Panc1 (cell line): ENCODE measurements at places on chromosomes 7 and 10. TPM values are rescaled to one million over a fixed set of nuclear protein-coding genes. Genes with fewer than 3 reads are reported as not detected.

GRCh38 chr7:156764016-156764669 lies 123.6 kb downstream of the RNF32 start:
- H3K36me3 ChIP-seq: no peaks in the 10 kb centered on the region
- no peak overlapping the region for H3K4me3 ChIP-seq
- DNase-seq: no peak
- H3K27me3 ChIP-seq: no peaks in the 10 kb centered on the region

DNA sequence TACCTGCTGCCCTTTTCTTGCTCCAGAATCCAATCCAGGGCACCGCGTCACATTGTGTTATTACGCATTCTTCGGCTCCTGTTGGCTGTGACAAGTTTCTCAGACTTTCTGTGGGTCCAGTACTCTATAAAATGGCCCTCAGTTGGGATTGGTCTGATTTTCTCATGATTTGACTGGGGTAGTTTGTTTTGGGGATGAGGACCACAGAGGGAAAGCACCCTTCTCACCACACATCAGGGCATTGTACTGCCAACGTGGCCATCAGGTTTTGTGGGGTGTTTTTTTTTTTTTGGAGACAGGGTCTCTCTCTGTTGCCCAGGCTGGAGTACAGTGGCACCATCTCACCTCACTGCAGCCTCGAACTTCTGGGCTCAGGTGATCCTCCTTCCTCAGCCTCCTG lies 17.0 kb upstream of the ORAI2 start:
- H3K36me3 ChIP-seq: peaks cover 2% of the 10 kb centered on the region; the same call in 1 of the 2 replicates
- H3K27ac ChIP-seq: no peak overlapping the region
- H3K27me3 ChIP-seq: no peaks in the 10 kb centered on the region
- H3K4me1 ChIP-seq: no peaks in the 10 kb centered on the region
- no peak overlapping the region for H3K4me3 ChIP-seq
- DNase-seq: no peak

DNA sequence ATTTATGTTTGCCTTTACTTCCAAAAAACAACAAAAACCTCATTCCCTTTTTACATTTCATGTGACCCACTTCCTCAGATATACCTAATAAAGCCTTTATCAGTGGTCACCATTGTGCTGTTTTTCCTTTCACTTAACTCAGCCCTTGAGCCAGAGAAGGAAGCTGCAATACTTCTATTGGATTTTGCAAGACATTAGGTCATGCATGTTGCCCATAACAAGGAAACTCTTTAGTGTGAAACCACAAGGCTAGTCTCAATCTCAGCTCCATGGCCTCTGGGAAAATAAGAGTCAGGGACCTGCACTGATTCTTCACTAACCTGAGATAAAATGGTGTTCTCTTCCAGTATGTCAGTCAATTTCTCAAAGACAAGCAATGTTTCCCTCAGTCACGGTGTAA lies 27.8 kb downstream of the STEAP4 start:
- no peaks in the 10 kb centered on the region for H3K36me3 ChIP-seq
- no peak overlapping the region for H3K4me3 ChIP-seq
- no peak for DNase-seq
- no peaks in the 10 kb centered on the region for H3K27me3 ChIP-seq
- H3K27ac ChIP-seq: no peak overlapping the region
- no peaks in the 10 kb centered on the region for H3K4me1 ChIP-seq

GRCh38 chr10:70742537-70743429 lies 42.4 kb downstream of the TBATA start:
- no peaks in the 10 kb centered on the region for H3K4me1 ChIP-seq
- no peak overlapping the region for H3K27ac ChIP-seq
- H3K36me3 ChIP-seq: no peaks in the 10 kb centered on the region
- no peak overlapping the region for H3K4me3 ChIP-seq
- H3K27me3 ChIP-seq: peaks cover 10% of the 10 kb centered on the region
- no peak for DNase-seq

DNA sequence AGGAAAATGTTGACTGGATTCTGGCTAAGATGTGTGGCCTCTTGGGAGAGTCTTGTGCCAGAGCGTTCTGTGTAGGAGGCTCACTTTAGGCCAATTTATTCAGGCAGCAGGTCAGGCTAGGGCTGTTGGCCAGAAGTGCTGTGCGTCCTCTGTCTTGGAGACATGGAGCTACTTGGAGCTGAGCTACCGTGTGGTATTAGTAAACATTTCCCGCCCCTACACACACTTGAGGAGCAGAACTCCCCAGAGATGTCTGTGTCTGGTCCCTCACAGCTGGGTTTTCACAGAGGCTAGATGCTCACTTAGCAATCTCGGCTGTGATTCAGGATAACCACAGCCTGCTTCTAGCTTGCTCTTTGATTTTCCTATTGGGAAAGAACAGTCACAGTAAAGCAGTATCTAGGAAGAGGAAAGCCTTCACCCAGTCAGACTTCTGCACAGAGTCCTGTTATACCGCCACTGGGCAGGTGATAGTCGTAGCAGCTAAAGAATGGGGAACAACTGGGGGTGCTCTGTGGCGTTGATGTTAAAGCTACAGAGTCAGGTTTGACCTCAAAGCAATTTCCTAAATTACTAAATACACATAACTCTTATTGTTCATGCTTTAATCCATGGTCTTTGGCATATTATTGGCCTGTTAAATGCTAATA lies 86.7 kb downstream of the MDFIC start:
- no peak overlapping the region for H3K27ac ChIP-seq
- no peak for DNase-seq
- no peaks in the 10 kb centered on the region for H3K27me3 ChIP-seq
- no peaks in the 10 kb centered on the region for H3K36me3 ChIP-seq

- DNase-seq: no peak
- no peaks in the 10 kb centered on the region for H3K36me3 ChIP-seq
- H3K4me3 ChIP-seq: no peak overlapping the region
- H3K4me1 ChIP-seq: peaks cover 34% of the 10 kb centered on the region
- no peaks in the 10 kb centered on the region for H3K27me3 ChIP-seq
Measured at GRCh38 chr10:74927701-74928100, 101.3 kb downstream of the KAT6B start.

GRCh38 chr7:53151496-53151895 lies 116.1 kb downstream of the POM121L12 start:
- H3K27me3 ChIP-seq: no peaks in the 10 kb centered on the region
- no peak overlapping the region for H3K4me3 ChIP-seq
- H3K4me1 ChIP-seq: no peaks in the 10 kb centered on the region
- no peak overlapping the region for H3K27ac ChIP-seq
- DNase-seq: no peak

DNA sequence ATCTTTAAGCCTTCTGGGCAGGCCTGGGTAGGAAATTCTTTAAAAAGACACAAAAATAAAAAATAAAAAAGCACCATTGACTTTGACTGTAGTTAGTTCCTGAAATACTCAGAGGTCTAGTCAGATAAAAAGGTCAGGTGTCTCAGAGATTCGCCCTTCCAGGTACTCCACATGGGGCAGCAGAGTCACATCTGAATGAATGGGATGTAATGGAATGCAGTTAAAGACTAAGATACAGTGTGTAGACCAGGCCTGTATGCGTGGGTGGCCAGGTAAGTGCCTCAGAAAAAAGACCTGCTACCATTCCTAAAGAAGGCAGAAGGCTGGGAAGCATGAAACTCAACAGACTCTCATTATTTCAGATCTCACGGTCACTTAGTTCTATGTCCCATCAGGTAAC lies 68.6 kb upstream of the SEM1 start:
- no peak overlapping the region for H3K4me3 ChIP-seq
- no peak for DNase-seq
- H3K27ac ChIP-seq: no peak overlapping the region
- no peaks in the 10 kb centered on the region for H3K4me1 ChIP-seq
- no peaks in the 10 kb centered on the region for H3K27me3 ChIP-seq

GRCh38 chr10:86752311-86752710 lies 4.1 kb upstream of the BMPR1A start:
- DNase-seq: no peak
- no peak overlapping the region for H3K4me3 ChIP-seq
- peaks cover 11% of the 10 kb centered on the region for H3K4me1 ChIP-seq
- H3K36me3 ChIP-seq: no peaks in the 10 kb centered on the region

DNA sequence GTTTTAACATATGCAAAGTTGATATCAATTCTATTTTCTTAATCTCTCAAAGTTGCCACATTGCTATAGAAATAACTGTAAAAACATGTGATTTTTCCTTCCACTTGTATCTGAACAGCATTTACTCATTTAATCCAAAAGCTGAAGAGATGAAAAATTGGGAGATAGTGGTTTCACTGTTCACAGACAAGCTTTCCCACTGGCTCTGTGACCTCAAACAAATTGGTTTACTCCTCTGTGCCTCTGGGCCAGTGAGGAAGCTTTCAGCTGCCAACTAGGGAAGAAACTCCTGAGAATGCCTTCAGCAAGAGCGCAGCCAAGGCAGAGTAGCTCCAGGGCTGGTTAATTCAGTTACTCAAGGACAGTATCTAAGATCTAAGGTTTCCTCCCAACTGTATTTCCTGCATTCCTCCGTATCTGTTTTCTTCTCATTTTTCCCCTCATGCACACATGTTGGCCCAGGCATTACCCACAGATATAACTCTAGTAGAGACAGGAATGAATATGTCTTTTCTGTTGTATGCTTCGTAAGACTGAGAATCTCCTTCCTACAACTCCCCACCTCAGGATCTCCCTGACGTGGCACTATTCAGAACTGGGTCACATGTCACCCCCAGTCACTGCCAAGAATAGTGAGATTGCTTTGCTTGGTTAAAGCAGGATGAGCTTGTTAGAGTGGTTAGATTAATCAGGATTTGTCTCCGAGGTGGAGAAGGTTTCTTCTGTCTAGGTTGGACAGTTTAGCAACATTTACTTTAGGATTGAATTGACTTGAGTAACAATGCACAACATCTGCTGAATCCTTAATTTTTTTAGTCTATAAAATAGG lies 315.7 kb downstream of the NRG3 start:
- no peaks in the 10 kb centered on the region for H3K4me1 ChIP-seq
- no peak overlapping the region for H3K4me3 ChIP-seq
- no peak overlapping the region for H3K27ac ChIP-seq
- no peaks in the 10 kb centered on the region for H3K27me3 ChIP-seq
- no peaks in the 10 kb centered on the region for H3K36me3 ChIP-seq
- DNase-seq: no peak

DNA sequence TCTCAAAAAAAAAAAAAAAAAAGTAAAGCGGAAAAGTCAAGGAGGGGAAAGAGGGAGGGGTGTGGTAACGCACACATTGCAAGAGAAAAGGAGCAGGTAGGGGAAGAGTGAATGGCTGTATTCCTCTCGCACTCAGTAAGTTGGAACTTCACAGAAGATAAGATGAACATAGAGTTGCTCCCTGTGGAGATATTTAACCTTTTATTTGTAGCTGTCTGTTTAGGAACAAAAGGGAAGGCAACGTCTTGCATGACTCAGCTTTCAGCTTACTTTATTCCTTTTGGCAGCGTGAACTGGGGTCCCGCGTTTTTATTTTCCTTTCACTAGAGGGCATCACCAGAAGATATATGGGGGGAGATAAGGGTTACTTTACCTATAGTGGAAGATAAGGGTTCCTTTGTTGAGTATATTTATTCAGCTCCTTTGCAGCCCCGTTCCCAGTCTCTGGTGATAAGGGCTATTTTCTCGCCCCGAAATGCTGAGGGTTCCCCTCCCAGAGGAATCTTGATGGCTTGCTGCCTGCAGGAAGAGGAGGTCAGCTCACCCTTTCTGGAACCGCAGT lies 78.5 kb downstream of the APBB1IP start:
- no peak overlapping the region for H3K27ac ChIP-seq
- H3K4me1 ChIP-seq: no peaks in the 10 kb centered on the region
- H3K36me3 ChIP-seq: no peaks in the 10 kb centered on the region
- DNase-seq: no peak

DNA sequence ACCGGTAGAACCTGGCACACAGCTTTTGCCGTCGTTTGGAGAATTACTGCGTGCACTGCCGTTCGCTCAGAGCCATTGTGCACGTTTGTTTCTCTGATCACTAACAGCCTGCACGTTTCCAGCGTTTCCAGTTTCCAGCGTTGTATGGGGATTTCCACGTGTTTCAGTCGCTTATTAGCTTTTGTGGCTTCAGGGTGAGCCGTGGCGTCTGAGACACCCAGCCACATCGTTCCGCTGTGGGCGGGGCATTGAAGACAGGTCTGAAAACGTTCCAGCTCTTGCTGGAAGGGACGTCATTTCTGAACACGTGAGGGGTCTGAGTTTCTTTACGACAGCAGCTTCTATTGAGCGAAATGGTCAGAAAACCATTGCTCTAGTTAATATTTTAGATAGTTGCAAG lies 164.8 kb downstream of the DNAJB6 start:
- no peak overlapping the region for H3K27ac ChIP-seq
- H3K4me3 ChIP-seq: no peak overlapping the region
- no peaks in the 10 kb centered on the region for H3K4me1 ChIP-seq

DNA sequence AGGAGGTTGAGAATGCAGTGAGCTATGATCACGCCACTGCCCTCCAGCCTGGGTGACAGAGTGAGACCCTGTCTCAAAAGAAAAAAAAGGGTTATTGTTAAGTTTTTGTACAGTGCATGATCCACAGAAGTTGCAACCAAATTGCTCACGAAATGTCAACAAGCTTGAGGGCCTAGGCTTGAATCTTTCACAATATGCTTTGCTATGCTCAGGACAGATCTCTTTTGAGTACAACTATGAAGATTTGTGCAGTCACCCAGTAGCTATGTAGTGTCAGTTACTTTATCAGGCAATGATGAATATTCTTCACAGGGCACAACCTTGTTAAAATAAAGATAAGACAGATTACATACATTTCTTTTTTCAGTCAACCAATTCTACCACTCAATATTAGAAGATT lies 109.2 kb downstream of the PRTFDC1 start:
- no peak overlapping the region for H3K4me3 ChIP-seq
- H3K36me3 ChIP-seq: no peaks in the 10 kb centered on the region
- no peak overlapping the region for H3K27ac ChIP-seq
- H3K4me1 ChIP-seq: no peaks in the 10 kb centered on the region
- DNase-seq: no peak
- H3K27me3 ChIP-seq: no peaks in the 10 kb centered on the region

DNA sequence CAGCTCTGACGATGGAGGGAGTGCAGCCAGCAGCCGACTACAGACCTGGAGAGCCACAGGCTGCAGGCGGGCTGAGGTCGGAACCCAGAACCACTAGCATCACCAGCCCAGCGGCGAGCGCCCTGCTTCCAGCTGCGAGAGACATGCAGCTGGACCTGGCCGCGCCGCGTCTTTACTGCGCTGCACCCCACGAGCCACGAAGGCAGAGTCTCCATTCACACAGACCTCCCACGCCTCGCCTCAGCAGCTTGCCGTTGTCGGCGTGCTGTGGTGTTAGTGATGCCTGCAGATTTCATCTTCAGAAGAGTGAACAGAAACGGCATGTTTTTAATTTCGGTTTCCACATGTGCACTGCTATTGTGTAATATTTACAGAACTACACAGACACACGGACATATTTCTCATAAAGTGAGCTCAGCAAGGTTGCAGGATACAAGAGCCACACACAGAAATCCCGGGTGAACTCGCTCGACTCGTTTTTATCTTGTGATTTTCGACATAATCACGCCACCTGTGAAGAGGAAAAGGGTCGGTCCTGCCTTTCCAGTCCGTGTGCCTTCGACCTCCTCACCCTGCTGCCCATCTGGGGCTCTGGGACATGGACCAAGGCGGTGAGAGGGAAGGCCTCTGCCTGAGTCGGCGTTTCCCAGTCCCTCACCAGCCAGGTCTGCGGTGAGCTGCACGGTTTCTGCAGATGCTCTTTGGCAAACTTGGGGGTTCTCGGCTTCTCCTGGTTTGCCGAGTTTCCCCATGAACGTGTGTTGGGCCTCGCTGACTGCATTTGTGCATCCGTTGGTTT lies 252.2 kb downstream of the ELFN1 start:
- no peaks in the 10 kb centered on the region for H3K27me3 ChIP-seq
- no peak overlapping the region for H3K4me3 ChIP-seq
- H3K4me1 ChIP-seq: no peaks in the 10 kb centered on the region
- DNase-seq: no peak

H2AZ2 gene
- 319 TPM for total RNA-seq

TUBB8 gene
- 0.08 TPM for total RNA-seq

RSPH10B gene
- total RNA-seq: 0.26 TPM

EPO gene
- not detected for total RNA-seq

POU6F2 gene
- not detected for total RNA-seq

MYL7 gene
- total RNA-seq: not detected

CC2D2B gene
- total RNA-seq: 0.21 TPM

ADRB1 gene
- 12.9 TPM for total RNA-seq

HECW1 gene
- 0.77 TPM for total RNA-seq

MALRD1 gene
- total RNA-seq: not detected
